ENCODE measurements at places on chromosomes 3 and 15.

- no peak for DNase-seq
Measured at GRCh38 chr3:142943870-142944269, 19.6 kb downstream of the PAQR9 start.

DNA sequence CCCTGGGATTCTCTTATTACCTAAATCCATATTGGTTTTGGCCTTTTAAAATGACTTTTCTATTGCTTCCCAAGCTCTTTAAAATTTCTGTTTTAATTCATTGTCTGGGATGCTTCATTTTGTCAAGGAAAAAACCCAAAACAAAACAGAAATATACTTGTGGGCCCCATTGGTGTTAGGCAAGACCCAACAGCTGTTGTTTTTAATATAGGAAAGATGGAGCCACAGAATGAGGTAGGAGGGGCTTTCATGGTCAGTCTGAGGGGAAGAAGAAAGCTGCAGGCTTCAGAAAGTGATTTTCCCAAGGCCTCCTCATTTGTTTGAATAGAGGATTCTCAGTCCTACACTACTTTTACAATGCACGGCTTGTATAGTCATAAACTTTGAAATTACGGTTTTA, 180.5 kb downstream of the MCTP2 start:
- no peak for DNase-seq

DNA sequence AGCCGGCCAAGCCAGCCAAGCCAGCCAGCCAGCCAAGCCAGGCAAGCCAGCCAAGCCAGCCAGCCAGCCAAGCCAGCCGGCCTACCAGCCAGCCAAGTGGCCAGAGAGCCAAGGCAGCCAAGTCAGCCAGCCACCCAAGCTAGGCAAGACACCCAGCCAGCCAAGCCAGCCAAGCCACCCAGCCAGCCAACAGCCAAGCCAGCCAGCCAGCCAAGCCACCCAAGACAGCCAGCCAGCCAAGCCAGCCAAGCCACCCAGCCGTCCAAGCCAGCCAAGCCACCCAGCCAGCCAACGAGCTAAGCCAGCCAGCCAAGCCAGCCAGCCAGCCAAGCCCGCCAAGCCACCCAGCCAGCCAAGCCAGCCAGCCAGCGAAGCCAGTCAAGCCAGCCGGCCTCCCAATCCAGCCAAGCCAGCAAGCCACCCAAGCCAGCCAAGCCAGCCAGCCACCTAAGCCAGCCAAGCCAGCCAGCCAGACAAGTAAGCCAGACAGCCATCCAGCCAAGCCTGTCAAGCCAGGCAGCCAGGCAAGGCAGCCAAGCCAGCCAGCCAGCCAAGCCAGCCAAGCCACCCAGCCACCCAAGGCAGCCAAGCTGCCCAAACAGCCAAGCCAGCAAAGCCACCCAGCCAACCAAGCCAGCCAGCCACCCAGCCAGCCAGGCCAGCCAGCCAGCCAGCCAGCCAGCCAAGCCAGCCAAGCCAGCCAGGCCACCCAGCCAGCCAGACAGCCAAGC, 200.5 kb downstream of the GOLGA6L6 start:
- DNase-seq = peak; percentile 36

GRCh38 chr3:14605067-14605466, 46.5 kb upstream of the CCDC174 start:
- DNase-seq = no peak

GRCh38 chr3:129424185-129424841, 4.1 kb downstream of the EFCAB12 start:
- DNase-seq = peak; percentile 53

GRCh38 chr15:95291898-95292472, 1038.5 kb upstream of the NR2F2 start:
- peak; percentile 70 for DNase-seq

GRCh38 chr3:184459355-184459754, 79.5 kb downstream of the CHRD start:
- peak; percentile 47 for DNase-seq

GRCh38 chr15:33392453-33392852, 81.7 kb downstream of the RYR3 start:
- no peak for DNase-seq

DNA sequence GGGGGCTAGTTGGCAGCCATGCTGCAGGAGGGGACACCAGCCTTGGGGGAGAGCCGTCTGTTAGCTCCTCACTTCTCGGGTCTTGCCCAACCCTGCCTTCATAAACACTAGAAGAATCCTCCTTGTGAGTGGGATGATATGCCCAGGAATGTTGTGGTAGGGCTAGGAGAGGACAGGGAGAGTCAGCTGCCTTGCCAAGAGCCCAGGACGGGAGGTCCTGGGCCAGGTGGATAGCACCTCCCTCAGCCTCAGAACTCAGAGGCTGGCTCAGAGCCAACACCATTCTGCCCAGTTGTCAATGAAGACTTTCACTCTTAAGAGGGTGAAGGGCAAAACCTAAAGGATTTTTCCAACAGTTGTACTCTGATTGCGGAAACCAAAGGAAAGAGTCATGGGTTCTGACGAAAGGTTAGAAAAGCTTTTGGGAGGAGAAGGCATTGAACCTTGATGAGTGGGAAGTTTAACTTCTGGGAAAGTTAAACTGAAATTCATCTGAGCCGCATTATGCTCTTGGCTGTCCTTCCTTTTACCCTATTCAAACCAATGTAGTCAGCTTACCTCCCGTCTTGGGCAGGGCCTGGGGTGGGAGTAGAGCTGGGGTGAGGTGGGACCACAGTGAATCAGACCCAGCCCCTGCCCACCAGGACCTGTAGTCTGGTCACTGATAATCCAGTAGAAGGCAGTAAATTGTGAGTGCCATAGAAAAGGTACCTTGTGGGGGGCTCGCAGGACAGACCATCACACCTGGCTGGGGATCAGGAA, 81.9 kb downstream of the FAM43A start:
- no peak for DNase-seq

DNA sequence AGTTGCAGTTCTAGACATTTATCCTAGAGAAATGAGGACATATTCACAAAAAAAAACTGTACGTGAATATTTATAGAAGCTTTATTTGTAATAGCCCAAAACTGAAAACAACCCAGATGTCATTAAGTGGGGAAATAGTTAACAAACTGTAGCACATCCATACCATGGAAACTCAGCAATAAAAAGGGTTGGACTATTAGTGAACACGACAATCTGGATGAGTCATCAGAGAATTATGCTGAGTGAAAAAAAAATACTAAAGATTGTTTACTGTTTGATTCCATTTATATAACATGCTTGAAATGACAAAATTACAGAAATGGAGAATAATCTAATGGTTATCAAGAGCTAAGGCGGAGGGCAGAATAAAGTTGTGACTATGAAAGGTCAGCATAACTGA, 59.5 kb downstream of the CPA3 start:
- peak; percentile 14 for DNase-seq

- no peak for DNase-seq
Measured at GRCh38 chr3:8233938-8234337, 267.7 kb upstream of the LMCD1 start.

DNA sequence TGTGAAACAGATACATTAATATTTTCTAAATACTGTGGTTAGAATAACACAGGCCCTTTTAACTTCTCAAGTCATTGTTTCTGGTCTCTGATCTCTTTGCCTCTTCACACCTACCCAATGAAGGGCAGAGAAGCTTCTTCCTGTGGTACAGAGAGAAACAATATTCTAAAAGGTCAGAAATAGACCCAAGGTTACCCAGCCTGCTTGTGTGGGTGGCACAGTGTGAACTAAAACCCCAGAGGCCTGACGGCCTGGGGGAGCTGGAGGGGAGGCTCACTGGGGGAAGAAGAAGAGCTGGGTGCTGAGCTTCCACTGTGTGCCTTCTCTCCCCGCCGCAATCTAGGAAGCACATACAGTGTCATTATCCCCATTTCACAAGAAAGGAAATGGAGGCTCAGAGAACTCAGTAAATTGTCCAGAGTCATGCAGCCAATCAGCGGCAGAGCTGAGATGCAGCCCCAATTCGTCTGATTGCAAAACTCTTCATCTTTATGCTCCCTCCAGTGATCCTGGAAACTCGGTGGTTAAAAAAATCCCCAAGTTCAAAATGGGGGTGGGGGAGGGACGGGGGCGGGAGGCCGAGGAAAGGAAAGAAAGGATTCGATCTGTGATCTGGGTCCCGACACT, 64.1 kb upstream of the HEG1 start:
- no peak for DNase-seq

GRCh38 chr3:179100652-179101051, 29.0 kb upstream of the ZMAT3 start:
- DNase-seq = peak; percentile 65

- no peak for DNase-seq
Measured at GRCh38 chr15:69604072-69604411, 151.4 kb downstream of the RPLP1 start.

GRCh38 chr3:174002543-174002942, 605.0 kb downstream of the NLGN1 start:
- peak; percentile 16 for DNase-seq

DNA sequence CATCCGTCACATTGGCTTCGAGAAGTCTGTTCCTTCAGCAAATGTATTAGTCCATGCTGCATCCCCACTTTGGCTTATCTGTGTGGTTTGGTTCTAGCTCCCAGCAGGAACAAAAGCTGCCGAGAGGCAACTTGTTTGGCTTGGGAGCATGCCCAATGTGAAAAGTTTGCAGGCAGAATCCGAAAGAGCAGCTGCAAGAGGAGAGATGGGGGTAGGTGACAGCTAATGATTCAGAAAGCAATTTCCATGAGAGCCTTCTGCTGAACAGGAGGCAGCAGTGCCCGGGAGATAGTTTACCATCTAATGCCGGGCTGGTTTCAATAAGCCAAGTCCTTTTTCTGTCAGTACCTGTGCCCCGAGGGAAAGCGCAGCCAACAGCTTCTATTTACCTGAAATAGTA, 60.2 kb downstream of the GRM7 start:
- DNase-seq = no peak

- peak; percentile 67 for DNase-seq
Measured at GRCh38 chr15:78212546-78213424, 21.6 kb downstream of the ACSBG1 start.

DNA sequence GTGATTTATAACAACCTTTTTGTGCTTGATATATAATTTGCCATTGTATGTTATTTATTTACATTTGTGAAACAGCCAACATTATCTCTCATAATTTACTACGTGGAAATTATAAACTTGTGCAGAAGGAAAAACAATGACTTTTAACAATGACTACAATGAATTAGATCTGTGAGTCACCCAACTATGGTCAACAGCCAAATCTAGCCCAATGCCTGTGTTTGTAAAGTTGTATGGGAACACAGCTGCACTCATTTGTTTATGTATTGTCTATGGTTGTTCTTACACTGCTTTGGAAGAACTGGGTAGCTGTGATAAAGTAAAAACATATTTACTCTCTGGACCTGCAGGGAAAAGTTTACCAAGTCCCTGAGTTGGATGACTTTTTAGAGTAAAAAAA, 110.4 kb downstream of the OTOL1 start:
- peak; percentile 30 for DNase-seq

DNA sequence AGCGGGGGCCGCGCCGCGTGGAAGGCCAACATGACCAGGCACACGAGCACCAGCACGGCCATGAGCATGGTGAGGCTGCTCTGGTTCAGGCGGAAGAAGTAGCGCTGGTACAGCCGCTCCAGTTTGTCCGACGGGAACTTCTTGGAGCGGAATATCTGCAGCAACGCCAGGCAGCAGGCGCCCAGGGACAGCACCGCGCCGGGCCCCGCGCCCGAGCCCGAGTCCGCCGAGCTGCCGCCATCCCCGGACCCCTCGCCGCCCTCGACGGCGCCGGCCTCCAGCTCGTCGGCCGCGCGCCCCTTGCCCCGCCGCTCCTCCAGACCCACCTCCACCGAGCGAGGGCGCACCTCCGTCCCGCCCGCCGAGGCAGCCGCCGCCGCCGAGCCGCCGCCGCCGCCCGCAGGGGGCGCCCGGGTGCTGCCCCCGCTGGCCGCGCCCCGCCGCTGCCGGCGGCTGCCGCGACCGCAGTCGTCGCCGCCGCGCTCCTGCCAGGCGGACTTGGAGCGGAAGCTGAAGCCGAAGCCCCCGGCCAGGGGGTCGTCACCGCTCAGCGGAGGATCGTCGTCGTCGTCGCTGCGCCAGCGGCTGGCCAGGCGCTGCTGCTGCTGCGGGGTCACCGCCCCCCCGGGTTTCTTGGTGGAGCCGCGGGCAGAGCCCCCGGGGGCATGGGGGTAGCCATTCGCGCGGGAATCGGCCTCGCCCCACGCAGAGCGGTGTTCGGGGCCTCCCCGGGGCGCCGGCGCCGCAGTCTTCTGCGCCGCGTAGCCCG, 957 bp downstream of the ADCY5 start:
- DNase-seq = no peak

DNA sequence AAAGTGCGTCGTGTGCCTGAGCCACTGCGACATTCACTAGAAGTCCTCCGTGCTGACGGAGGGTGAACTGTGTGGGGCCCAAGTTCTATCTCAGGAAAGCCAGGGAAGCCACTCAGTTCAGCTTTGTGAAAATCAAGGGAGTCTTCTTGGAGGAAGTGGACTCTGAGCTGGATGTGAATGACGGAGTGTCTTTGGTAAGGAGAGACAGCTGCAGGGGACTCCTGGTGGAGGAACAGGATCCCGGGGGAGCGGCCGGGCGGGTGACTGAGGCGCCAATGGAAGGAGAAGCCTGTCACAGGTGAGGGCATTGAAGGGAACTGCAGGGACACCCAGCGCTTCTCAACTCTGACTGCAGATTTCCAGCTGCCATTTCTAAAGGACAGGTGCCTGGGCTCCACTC, 75.6 kb downstream of the APBA2 start:
- no peak for DNase-seq

DNA sequence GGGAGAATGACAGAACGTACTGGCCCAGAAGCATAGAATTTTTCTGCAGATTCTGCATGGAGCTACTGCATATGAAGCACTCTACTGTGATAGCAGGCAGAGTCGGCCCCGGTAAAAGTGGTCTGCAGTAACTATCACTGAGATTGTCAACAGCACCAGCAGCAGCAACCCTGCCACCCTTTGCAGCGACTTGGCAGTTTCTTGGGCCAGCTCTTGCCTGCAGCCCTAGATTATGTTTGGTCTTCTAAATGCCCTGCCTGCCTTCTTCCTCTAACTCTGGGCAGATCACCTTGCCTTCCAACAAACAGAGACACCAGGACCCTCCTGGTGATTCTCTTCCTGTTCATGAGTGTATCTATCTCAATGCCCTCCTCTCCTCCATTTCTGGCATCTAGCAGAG, 129.1 kb upstream of the ABHD17C start:
- no peak for DNase-seq

DNA sequence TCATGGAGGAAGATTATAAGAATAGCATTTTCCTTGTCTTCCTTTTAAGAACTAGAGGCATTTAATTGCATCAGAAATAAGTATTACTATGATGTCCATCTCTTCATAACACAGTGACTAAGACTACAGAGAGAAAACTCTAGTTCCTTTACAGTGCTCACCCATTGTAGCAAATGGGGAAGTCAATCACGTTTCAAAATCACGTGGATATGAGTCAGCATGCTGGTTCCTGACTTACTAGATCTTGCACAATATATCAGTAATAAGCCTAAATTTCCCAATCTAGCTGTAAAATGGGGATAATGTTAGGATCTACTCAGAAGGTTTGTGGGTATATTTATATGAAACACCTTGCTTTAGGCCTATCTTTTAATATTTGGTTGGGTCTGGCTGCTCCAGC, 254.8 kb upstream of the EOMES start:
- peak; percentile 79 for DNase-seq

GRCh38 chr3:49673121-49673714, 933 bp upstream of the APEH start:
- no peak for DNase-seq

Data from cardiac fibroblast (primary cell).